ENCODE measurements at places on chromosomes 16 and 17. TPM values are rescaled to one million over a fixed set of nuclear protein-coding genes. Genes with fewer than 3 reads are reported as not detected.

Gene DLX3
- total RNA-seq, result not detected

Gene GDE1
- total RNA-seq, result 43.5 TPM

Gene PRR15L
- not detected for total RNA-seq

Gene SHISA9
- total RNA-seq, result not detected

Gene HBA1
- not detected for total RNA-seq
